ENCODE measurements at places on chromosomes 3 and 15.

DNA sequence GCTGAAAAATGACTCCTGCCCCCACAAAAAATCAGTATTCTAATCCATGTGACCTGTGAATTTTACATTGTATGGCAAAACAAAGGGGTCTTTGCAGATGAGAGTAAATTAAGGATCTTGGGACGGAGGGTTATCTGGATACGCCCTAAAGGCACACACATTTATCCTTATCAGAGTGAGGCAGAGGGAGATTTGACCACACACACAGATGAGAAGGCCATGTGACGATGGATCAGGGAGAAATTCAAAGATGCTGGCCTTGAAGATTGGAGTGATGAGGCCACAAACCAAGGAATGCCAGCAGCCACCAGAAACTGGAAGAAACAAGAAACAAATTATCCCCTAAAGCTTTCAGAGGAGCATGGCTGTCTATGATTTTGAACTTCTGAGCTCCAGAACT lies 288.5 kb downstream of the XXYLT1 start:
- no peak for DNase-seq

DNA sequence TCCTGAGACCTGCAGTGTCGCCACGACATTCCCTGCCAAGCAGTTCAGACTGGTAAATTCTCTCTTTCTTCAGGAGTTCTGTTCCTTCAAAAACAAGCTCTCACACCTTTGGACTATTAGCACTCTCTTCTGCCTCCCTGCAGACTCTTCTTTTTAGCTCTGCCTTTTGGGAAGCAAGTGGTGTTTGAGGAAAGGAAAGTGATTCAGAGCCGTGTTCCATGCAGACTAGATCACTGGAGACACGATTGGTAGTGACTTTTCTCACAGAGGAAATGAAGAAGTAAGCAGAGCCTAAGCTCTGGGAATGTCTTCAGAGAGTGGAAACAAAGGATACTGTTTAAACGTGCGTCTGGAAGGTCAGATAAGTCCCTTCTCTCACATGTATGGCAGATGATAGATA lies 270.6 kb upstream of the TPRG1 start:
- peak; percentile 79 for DNase-seq

DNA sequence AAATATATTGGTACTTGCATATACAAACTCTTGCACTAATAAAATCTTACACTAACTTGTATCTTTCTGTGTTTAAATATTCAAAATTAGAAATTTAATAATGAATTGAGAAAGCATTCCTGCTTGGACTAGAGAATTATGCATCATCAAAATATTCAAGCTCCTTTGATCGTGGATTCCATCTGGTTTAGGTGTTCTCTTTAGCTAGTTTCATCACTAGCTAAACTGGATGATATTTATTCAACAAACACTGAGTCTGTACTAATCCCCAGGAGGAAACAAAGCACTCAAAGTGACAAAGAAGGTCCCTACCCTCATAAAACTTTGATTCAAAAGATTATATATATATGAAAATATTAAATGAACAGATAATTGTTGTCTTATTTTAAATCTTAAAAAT lies 1360.9 kb upstream of the ALCAM start:
- no peak for DNase-seq

GRCh38 chr3:39127908-39128304 lies 20.4 kb downstream of the TTC21A start:
- DNase-seq, result no peak

DNA sequence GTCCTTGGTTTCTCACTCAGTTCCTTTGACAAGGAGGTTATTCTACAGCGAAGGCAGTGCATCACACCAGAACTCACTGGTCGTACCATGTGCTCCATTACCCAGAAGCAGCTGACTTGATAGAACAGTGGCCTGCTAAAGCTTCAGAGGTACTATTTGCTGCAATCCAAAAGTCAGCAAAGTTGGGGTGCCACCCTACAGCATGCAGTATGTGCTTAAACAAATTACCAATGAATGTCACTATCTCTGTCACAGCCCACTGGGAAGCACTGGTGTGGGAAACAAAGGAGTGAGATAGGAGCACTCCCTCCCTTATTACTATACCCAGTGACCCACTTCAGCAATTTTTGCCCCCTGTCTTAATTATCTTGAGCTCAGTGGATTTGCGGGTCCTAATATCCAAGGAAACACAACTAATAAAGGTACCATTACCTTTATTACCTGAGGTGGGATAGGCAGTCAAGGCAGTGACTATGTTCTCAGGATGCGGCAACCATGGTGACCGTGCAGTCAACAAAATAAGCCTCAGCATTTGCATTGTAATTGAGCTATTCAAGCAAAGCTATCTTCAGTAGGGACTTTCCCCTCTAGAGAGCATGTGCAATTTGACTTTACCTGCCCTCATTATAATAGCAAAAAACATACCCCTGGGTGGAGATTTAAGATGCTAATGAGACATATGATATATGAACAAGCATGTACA lies 199.4 kb downstream of the OCA2 start:
- DNase-seq, result no peak

- DNase-seq, result no peak
These were observed 28.3 kb upstream of the TMEM42 start for GRCh38 chr3:44833394-44833793.
